ENCODE measurements at places on chromosomes 12 and 14. TPM values are rescaled to one million over a fixed set of nuclear protein-coding genes. Genes with fewer than 3 reads are reported as not detected.

DNA sequence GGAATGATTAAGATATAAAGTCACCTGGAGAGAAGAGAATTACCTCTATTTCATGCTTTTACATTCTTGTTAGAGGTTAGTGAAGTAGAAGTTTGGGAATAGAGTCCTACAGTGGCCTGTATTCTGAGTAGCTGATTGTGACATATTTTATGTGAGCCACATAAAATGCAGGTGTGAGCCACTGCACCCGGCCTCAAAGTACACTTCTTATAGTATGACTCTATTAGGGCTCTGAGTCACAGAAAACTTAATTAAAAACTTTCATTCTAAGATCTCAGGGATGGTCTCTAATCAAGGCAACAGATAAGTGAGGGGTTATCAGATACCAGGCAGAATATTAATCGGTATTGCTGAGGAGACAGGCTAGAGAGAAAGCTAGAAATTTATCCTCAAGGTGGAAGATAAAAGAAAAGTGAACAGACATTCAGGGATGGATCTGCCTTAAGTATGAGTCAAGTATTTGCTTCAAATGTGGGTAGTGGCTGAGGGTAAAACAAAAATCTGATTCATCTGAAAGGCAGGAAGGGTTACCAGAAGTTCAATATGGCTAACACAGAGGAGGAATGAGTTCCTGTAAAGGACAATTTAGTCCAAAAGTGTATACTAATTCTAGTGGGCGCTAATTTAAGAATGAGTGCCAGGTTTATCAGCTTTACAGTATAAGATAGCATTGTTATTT lies 5.5 kb upstream of the G2E3 start:
- H3K27me3 ChIP-seq, result no peaks in the 10 kb centered on the region
- peak overlapping the region; percentile 45 for H3K4me3 ChIP-seq
- H3K27ac ChIP-seq, result peak overlapping the region; percentile 87
- peaks cover 58% of the 10 kb centered on the region for H3K4me1 ChIP-seq

The PNMA1 gene
- 36.7 TPM for total RNA-seq

DNA sequence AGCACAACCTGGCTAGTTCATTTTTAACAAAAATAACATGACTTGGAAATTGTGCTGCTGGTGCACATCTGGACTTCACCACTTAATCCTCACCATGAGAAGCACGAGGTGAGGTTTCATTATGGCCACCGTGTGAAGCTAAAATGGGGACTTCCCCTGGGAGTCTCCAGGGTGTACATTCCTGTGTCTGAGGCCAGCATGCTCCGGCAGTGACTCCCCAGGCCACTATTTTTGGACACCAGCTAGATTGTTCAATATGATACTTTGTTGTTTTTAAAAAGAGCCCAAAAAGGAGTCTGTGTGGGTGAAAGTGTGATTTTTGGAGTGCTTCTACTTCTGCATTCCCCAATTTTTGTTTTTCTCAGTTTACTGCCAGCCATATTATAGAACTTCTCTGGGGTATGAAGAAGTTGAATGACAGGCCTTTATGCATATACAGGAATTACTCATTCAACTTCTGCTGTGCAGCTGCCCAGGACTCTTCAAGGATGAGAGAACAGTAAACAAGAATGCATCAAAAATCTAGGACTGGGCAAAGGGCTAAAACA lies 16.9 kb upstream of the AICDA start:
- DNase-seq, result no peak
- H3K4me3 ChIP-seq, result no peak overlapping the region
- peaks cover 2% of the 10 kb centered on the region for H3K27me3 ChIP-seq
- H3K36me3 ChIP-seq, result no peaks in the 10 kb centered on the region
- no peak overlapping the region for H3K27ac ChIP-seq

The BORCS5 gene
- total RNA-seq, result 7.7 TPM

DNA sequence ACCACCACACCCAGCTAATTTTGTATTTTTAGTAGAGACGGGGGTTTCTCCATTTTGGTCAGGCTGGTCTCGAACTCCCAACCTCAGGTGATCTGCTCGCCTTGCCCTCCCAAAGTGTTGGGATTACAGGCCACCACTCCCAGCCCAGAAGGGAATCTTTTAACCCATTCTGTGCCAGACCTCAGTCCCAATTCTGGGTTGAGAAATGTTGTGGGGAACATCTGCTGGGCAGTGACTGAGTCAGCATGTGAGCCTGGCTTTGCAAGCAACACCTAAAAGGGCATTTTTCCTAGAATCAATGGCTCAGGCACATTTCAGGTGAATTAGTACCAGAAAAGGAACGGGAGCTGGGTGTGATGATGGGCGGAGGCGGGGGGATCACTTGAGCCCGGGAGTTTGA lies 7.6 kb upstream of the SPATS2 start:
- no peaks in the 10 kb centered on the region for H3K36me3 ChIP-seq
- no peak overlapping the region for H3K4me3 ChIP-seq
- H3K4me1 ChIP-seq, result peaks cover 23% of the 10 kb centered on the region
- H3K27me3 ChIP-seq, result no peaks in the 10 kb centered on the region
- no peak overlapping the region for H3K27ac ChIP-seq

DNA sequence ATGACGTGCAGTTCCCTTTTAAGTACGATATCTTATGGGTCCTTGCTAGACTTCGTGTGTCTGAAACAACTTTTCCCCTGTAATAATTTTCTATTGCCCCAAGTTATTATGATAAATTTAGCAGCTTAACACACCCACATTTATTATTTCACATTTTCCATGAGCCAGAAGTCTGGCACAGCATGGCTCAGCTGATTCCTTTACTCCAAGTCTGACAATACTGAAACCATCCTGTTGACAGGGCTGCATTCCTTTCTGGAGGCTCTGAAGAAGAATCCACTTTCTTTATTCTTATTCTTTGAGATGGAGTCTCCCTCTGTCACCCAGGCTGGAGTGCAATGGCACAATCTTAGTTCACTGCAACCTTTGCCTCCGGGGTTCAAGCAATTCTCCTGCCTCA lies 80.9 kb downstream of the DENND5B start:
- H3K36me3 ChIP-seq, result no peaks in the 10 kb centered on the region
- H3K27me3 ChIP-seq, result no peaks in the 10 kb centered on the region
- no peak overlapping the region for H3K27ac ChIP-seq

DNA sequence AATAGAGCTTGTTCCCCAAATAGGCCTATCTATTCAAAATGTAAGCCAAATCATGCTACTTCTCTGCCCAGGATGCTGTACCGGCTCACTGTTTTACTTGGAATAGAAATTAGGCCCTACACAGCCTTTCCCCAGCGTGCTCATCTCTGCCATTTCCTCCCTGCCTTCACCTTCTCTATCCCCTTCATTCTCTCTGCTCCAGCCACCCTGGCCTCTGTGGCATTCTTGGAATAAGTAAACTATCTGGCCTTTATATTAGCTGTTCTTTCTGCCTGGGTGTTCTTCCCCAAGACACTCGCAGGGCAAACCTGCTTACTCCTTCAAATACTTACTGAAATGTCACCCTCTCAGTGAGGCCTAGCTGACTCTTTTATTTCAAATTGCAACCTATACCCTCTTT lies 30.9 kb upstream of the DYRK2 start:
- H3K4me3 ChIP-seq, result no peak overlapping the region
- no peaks in the 10 kb centered on the region for H3K27me3 ChIP-seq
- no peaks in the 10 kb centered on the region for H3K36me3 ChIP-seq
- H3K4me1 ChIP-seq, result no peaks in the 10 kb centered on the region
- no peak for DNase-seq
- no peak overlapping the region for H3K27ac ChIP-seq

The HCAR2 gene
- total RNA-seq, result 0.17 TPM

DNA sequence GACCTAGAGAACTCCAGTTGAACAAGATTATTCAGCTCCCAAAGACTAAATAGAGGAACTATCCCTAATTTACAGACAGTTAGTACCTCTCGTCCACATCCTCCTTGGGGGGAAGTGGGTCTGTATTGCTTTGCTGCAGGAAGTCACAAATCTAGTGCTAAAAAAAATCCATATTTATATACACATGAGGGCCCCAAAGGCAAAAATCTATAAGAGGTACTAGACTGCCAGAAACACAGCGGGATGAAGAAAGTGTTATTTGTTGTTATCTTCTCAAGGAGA lies 190.1 kb downstream of the TTC8 start:
- H3K36me3 ChIP-seq, result no peaks in the 10 kb centered on the region
- no peak overlapping the region for H3K4me3 ChIP-seq
- peaks cover 3% of the 10 kb centered on the region for H3K4me1 ChIP-seq
- no peak for DNase-seq
- H3K27ac ChIP-seq, result no peak overlapping the region

DNA sequence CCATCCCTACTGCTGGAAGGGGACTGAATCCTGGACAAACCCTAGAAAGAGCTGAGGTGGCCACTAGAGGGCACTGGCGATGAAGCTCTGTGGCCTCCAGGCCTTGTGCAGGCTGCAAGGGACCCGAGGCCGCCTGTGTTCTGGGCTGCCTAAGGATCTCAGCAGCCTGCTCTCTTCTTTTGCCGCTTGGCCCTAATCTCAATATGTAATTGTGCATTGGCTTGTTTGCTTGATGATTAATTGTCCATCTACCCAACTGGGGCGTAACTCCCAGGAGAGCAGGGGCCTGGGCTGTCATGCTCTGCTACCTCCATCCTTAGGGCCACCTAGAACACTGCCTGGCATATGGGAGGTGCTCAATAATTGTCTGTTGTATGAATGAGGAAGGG lies 73.8 kb downstream of the SYNE3 start:
- H3K4me1 ChIP-seq, result no peaks in the 10 kb centered on the region
- peak; percentile 81 for DNase-seq
- no peaks in the 10 kb centered on the region for H3K27me3 ChIP-seq
- H3K27ac ChIP-seq, result no peak overlapping the region
- no peaks in the 10 kb centered on the region for H3K36me3 ChIP-seq

The SLC6A13 gene
- total RNA-seq, result not detected

DNA sequence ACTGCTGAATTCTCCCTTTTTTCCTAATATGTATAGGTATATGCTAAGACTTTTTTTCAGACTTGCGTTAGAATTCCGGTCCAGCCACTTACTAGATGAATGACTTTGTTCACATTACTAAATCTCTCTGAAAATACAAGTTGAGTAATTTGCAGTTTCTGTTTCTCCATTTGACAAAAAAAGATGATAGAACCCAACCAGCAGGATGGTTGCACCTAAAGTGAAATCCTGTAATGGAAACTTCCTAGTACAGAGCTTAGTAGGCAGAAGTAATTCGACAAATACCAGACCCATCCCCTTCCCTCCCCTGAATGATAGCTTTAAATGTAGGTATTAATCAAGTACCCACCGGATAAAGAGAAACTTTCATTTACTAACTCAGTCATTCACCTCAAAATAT lies 113.6 kb upstream of the RAP1B start:
- H3K27ac ChIP-seq, result no peak overlapping the region
- no peaks in the 10 kb centered on the region for H3K4me1 ChIP-seq
- H3K36me3 ChIP-seq, result no peaks in the 10 kb centered on the region

- H3K4me3 ChIP-seq, result peak overlapping the region; percentile 80
- no peak overlapping the region for H3K27ac ChIP-seq
- peaks cover 28% of the 10 kb centered on the region for H3K4me1 ChIP-seq
- H3K36me3 ChIP-seq, result no peaks in the 10 kb centered on the region
These were observed 2.7 kb downstream of the STK38L start for GRCh38 chr12:27246774-27247173.

The PDE3A gene
- total RNA-seq, result 2.0 TPM

All from PC-3 (cell line).